Urinary bladder (tissue), 4 donors: ENCODE measurements at places on chromosomes 5 and 9. TPM values are rescaled to one million over a fixed set of nuclear protein-coding genes. Genes with fewer than 3 reads are reported as not detected.
A peak's percentile ranks its signal among the peaks of the same experiment; 100 is the strongest.

Gene BOD1
- polyA plus RNA-seq, result 46.6 TPM

DNA sequence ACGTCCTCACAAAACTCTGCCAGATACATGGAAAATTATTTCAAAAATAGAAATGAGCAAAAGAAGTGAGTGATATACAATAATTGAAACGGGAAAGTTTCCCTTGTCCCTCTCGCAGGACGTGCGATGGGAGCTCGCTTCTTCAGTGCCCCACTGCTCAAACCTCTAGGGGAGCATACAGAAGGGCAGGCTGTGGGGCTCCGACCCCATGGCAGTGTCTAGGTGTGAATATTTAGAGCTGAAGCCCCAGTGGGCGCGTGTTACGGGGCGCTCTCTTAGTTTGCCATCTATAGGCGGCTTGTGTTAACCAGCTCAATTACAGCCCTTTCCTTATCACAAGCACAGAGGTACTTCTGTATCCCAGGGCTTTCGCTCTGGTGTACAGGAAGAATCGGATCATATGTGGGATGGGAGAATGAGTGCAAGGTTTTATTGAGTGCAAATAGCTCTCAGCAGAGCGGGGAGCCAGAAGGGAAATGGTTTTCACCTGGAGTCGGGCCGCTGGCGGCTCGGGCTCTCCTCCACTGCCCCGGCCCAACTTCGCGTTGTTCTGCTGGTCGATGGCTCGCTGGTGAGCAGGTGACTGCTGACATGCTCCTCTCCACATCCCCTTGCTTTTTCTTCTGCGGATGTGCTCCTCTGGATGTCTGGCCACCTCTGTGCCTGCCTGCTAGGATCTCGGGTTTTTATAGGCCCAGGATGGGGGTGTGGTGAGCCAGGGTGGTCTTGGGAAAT is 334.0 kb upstream of the PTPRD start:
- no peak for DNase-seq

GRCh38 chr9:12816656-12817101 is 41.9 kb downstream of the LURAP1L start:
- DNase-seq, result no peak

DNA sequence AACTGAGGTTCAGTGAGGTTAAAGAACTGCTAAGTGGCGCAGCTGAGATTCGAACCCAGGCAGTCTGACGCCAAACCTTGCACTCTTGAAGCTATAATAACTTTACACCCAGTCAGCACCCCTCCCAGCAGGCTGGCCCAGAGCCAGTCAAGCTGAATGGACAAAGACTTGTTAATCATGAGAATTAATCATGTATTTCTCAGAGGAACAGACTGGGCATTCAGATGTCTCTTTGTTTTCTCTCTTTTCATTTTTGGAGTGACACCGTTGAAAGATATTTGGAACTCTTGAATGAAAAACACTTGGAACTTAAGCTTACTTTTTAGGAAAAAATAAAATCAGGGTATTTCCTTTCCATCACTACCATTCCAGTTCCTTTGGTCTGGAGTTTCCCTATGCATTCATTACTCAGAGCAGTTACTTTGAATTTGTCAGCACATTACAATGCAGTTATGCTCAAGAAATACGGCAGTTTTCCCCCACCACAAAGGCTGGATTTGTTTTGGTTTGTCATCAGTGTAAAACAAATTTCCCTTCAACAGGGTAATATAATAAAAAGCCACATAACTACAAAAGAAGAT is 22.6 kb upstream of the MAMDC2 start:
- no peak for DNase-seq

Gene SIT1
- 0.60 TPM for polyA plus RNA-seq

Gene ALDH7A1
- polyA plus RNA-seq, result 45.6 TPM

DNA sequence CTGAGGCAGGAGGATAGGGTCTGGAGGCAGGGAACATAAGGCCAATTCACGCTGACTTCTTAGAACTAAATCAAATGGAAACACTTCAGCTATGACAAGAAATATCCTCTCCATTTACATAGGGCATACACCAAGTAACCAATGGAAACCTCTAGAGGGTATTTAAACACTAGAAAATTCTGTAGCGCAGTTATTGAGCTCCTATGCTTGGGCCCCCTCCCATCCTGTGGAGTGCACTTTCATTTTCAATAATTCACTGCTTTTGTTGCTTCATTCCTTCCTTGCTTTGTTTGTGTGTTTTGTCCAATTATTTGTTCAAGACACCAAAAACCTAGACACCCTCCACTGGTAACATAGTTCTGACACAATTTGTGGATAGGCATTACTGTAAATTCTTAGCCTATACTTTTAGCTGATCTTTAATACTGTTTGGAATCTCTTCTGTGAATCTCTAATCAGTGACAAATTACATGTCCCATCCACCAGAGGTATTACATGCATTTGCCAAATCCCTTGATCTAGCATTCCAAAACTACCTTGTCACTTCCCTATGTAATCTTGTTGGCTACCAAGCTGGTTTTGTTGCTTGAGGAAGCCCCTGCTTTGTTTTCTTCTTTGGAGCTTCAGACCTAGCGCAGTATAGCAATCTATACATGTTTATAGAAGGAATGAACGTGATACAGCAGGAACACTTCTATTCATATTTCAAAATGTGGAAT is 61.6 kb downstream of the ST8SIA4 start:
- DNase-seq, result no peak

- no peak for DNase-seq
Measured at GRCh38 chr5:6423327-6424109, 25.1 kb upstream of the UBE2QL1 start.

DNA sequence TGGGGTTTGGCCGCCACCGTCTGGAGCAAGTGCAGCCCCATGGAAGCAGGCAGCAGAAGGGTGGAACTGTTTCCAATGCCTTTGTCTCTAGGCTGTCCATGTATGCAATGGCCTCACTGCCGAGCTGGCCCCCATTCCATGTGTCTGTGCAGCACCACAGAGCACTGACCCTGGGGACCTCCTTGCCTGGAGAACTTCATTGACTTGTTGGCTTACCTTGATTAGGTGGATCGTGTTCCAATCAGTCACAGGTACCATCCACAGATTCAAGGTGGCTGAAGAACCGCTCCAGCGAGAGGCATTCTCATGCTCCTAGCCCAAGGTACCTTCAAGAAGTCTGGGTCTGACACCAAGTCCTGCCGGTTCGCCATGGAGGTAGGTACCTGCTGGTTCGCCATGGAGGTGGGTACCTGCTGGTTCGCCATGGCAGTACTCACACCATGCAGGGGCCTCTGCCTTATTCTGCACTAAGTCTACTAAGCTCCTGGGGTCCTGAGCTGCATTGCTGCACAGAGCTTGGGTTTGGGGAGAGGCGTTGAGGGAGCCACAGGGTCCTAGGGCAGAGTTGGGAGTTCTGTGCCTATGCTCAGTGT is 358.3 kb upstream of the IRX1 start:
- no peak for DNase-seq

Gene KIF24
- 0.32 TPM for polyA plus RNA-seq

Gene PHAX
- 27.6 TPM for polyA plus RNA-seq

DNA sequence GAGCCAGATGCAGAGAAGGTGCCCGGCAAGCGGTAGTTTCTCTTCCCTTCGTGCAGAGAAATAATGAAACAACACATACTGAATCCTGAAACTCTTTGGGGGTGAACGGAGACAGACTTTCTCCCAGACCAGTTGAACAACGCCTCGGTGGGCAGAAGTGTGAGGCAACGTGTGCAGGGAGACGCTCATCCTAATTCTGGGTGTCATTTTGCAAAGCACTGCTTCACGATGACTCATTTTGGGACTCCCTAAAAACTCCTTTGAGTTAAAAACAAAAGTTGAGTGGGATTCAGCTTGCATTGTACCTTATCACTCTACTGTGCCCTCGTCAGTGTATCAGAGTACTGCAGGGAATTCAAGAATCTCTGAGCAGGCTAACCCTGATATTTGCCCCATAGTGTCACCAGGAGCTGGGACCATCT is 3.5 kb upstream of the NEK6 start:
- DNase-seq, result no peak

Gene SYNPO
- polyA plus RNA-seq, result 47.2 TPM

Gene OMD
- polyA plus RNA-seq, result 15.3 TPM

DNA sequence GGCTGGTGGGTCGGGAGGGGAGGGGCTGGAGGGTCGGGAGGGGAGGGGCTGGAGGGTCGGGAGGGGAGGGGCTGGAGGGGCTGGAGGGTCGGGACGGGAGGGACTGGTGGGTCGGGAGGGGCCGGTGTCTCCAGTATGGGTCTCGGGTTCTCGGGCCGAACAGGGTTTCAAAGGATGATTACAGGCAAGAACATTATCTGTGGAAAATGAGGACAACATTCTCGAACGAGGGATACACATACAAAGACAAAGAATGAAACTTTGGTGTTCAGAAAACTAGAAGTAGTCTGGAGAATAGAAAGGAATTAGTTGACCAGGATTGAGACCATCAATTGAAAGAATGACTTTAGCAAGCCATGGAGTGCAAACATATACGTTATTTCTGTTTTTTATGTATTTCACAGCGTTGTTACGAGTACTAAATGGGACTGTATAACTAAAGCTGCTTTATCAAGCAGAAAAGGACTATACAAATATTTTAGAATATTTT is 360 bp upstream of the ZCCHC10 start:
- DNase-seq, result no peak

DNA sequence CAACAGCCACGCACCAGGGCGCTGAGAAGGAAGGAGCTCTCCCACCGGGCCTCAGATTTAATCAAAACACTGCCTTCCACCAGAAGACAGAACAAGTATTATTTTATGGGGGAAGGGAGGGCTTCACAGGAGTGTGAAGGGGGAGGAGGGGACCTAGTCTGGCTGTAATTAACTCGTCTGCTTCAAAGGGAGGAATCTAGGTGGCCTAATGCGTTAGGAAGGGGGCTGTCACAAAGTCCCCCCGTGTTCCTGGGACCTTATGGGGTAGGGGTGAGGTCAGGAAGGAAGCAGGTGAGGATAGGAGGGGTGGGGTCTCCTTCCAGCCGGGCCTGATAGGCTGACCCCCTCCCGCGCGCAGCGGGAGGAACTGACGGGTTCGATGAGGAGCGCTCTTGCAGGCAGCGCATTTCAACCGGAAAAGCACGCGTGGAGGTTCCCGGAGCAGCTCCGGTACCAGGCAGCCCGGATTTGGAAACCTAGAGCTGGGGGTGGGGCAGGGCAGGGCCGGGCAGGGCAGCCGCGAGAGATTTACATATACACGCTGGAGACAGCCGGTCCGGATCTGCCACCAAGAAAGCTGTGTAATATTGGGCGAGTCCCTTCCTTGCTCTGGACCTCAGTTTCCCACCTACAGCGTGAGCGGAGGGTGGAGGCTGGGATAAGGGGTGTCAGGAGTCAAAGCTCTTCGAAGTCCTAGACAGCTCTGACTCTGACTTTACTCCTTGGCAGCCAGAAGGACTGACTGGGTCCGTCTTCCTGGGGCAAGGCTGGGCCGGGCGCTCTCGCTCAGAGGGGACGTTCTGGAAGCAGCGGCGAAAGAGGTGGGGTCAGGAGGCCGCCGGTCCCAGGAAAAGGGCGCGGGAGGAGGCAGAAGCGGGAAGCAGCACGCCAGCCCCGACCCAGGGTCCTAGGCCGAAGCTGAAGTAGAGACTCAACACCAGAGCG is 1.8 kb downstream of the SHB start:
- no peak for DNase-seq

- DNase-seq, result no peak
Measured at GRCh38 chr5:39863926-39864552, 439.3 kb upstream of the DAB2 start.

Gene LAMC3
- 37.1 TPM for polyA plus RNA-seq

DNA sequence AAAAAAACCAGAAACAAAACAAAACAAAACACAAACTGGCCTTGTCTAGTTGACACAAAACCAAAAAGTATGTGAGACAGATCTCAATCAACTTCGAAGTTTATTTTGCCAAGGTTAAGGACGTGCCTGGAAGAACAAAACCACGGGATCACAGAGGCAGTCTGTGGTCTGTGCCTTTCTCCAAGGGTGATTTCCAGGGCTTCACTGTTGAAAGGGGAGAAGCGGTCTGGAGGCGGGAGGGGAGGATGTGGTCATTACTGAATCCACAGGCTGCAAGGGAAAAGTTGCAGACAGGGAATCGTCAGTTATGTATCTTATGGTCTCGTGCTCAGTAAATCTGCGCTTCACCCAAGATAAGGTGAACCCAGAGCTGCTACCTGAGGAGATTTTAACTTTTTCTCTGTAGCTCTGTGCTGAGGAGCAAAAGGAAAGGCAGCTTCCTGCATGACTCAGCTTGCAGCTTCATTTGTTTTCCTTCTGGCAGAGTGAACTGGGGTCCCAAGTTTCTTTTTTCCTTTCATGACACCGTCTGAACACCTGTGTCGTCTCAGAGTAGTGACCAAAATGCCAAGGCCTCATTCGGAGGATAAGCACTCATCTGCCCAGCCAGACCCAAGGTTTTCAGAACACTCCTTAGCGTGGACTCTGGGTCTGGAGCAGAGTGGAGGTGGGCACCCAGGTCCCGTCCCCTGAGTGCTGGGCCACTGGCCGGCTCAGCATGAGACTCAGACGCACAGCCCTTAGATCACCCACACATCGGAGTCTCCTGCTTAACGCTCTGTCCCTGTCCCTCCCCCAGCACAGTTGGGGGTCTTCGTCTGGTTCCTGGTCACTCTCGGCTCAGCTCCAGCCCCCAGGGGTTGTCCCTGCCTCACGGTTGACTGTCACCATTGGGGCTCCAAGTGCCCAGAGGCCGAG is 25.9 kb downstream of the ROPN1L start:
- DNase-seq, result no peak

Gene BDP1
- polyA plus RNA-seq, result 11.3 TPM

Gene PHYHD1
- polyA plus RNA-seq, result 34.8 TPM

Gene GBA2
- polyA plus RNA-seq, result 51.4 TPM

DNA sequence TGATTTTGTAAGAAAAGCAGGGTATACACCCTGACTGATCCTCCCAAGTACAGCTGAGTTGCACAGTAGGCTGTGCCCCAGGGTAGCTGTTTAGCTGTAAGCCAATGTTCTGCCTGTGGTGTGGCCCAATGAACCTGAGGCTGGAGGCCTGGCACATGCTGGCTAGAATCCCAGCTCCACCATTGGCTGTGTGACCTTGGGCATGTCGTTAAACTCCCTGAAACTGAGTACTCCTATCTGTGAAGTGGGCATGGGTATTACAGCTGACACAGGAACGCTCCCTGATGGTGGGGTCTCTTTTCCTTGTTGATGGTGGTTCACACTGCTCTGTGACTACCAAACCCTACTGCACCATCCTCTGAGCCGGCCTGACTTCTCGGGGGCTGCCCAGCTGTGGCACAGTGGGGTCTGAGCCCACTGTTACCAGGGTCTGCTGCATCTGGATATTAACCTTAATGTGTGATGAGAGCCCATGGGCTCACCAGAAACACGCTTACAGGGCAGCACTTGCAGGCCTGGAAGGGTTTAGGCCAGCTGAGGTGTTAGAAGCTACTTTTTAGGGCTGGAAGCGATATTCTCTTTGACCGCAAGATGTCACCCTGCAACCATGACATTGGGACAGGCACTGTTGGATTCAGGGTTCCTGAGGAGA is 7.0 kb upstream of the GADD45G start:
- peak; percentile 47 for DNase-seq

Gene STK32A
- polyA plus RNA-seq, result 1.3 TPM

Gene HMGCS1
- polyA plus RNA-seq, result 22.8 TPM

Gene WNT8A
- polyA plus RNA-seq, result not detected

GRCh38 chr9:135703726-135704125 is 1.7 kb downstream of the KCNT1 start:
- DNase-seq, result no peak

Gene SMC2
- 5.7 TPM for polyA plus RNA-seq
